ENCODE measurements at places on chromosomes 12 and 14.

GRCh38 chr14:95185767-95186392 lies 28.6 kb upstream of the DICER1 start:
- no peak for DNase-seq

DNA sequence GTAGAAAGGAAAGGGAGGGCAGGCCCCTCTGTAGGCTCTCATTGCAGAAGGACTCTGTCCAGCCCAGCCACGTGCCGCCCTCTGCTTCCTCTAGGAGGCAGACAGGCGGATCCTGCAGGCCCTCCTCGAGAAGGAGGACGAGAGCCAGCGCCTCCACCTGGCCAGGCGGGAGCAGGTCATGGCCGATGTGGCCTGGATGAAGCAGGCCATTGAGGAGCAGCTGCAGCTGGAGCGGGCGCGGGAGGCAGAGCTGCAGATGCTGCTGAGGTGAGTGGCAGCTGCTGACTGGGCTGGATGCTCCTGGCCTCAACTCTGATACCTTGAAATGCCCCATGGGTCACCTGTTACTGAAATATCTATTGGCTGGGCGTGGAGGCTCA lies 10.9 kb downstream of the TCHP start:
- DNase-seq = no peak

GRCh38 chr12:56040963-56041551 lies 661 bp upstream of the RPS26 start:
- peak; percentile 55 for DNase-seq

GRCh38 chr14:34223373-34224148 lies 238.5 kb downstream of the SPTSSA start:
- DNase-seq = no peak

- DNase-seq = no peak
These were observed 319.5 kb upstream of the DIO3 start for GRCh38 chr14:101241807-101242278.

DNA sequence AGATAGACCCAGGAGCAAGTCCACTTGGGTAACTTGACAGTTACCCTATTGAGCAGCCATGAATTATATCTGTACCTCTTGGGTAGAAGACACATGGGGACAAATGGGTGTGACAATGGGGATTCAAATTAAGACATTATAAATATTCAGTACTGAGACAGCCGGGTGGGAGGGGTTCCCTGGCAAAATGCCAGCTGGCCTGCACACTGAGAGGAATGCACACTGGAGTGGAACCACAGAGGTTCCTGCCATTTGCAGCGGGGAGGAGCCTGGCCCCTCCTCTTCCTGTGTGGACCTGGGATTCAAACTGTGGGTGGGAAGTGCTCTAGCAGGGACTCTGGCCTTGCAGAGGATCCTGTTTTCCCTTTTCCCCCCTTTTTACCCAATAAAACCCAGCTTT lies 118.7 kb upstream of the CDKN3 start:
- no peak for DNase-seq

- peak; percentile 64 for DNase-seq
These were observed 34.1 kb upstream of the FAM181A start for GRCh38 chr14:93892923-93893558.

DNA sequence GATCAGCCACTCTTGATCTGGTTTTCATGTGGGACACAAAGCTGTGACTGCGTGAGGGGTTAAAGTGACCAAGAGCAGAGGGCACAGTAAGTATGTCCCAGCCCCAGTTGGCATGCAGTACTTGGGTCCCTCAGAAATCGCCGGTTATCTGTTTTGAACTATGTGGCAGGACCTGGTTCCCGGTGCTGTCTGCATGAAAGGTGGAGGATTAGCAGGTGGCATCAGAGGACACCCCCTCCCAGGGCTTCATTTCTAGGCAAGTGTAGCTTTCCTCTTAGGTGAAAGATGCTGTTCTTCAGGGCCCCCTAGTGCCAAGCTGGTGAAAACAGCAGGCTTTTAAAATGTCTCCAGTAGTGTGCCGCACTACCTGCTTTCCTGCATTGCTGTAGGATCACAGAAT lies 57.1 kb downstream of the ATG14 start:
- DNase-seq = peak; percentile 30

DNA sequence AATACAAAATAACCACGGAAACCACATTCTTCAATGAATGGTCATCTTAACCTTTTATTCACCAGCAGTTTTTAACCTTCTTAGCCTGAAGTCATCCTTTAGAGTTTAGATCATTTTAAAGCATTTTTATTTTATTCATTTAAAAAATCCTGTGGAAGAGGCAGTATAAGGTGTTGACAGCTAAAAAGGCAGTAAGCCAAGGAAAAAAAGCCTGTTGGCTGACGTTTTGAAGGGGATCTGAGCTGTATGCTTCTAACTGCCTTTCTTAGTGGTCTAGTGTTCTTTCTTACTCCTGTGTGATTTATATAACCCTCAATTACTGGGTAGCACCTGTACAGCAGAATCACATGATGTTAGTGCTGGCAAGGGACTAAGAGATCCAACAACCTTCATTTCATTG lies 438.3 kb upstream of the SEL1L start:
- no peak for DNase-seq

DNA sequence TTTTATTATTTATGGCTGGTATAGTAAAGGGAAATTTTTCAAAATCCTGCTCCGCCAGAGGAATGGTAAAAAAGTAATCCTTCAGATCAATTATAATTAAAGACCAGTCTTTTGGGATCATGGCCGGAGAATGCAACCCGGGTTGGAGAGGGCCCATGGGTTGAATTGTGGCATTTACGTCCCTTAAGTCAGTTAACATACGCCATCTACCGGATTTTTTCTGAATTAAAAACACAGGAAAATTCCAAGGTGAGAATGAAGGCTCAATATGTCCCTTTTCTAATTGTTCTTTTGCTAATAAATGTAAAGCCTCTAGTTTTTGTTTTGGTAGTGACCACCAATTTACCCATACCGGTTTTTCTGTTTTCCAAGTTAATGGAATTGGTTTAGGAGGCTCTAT lies 602.8 kb downstream of the ALG10 start:
- no peak for DNase-seq

DNA sequence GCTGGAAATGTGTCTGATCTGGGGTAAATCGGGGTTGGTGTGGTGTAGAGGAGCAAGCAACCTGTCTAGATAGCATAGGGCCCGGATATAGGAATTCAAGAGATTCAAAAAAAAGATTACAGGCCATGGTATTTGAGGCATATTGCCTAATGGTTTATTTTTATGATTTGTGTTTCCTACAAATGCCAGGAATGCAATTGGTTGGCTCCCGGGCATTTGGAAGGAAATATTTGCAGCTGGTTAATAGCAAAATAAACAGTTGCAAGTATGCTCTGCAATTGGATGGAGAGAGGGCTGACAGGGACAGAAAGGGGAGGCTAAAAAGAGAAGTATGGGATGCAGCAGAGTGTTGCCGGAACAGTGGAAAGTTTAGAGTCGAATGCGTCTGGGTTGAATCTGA lies 315.6 kb upstream of the ATP2B1 start:
- no peak for DNase-seq

DNA sequence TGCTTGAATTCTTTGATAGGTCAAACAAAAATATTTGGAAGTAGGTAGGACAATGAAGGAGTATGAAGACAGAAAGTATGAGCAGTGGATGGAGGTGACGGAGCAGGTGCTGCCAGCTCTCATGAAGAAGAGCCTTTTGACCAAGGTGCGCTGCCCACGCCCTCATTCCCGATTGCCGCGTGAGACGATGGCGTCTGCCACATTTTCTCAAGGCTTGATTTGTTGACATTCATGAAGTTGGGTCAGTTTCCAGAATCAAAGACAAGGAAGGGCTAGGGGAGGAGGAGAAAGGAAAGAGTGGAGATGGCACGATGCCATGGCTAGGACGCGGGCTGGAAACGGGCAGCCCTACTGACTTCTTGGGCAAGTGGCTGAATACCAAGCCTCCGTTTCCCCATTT lies 37.1 kb downstream of the DNAH10 start:
- DNase-seq = no peak

DNA sequence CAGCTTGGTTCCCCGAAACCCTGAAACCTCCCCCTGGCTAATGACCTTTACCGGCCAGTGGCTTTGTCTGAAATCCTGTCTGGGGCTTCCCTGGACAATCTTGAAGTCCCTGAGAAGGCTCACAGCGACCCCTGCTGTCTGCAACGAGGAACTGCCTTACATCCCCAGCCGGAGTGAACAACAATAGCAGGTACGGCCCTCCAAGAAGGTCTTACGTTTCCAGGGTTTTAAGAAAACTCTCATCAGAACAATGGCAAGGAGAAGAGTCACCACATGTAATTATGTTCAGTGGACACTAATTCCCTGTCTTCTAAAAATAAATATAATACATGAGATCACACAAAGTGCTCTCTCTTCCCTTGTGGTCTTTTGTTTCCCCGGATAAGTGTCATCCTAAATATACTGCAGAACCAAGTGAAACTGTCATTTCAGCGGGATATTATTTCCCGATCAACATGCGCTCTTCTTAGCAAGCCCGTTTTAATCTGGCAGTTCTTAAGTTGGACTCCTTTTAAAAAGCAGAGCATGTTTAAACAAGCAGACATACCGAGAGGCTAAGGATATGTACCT lies 53.3 kb downstream of the RBM19 start:
- peak; percentile 54 for DNase-seq

- DNase-seq = no peak
These were observed 288.3 kb upstream of the PPFIA2 start for GRCh38 chr12:82047446-82047845.

DNA sequence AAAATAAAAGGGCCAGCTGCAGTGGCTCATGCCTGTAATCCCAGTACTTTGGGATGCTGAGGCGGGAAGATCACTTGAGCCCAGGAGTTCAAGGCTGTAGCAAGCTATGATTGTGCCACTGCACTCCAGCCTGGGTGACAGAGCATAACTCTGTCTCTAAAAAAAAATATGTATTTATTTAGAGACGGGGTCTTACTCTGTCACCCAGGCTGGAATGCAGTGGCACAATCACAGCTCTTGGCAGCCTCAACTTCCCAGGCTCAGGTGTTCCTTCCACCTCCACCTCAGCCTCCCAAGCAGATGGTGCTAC lies 179.3 kb upstream of the ATF7IP start:
- no peak for DNase-seq

GRCh38 chr12:5251786-5252185 lies 180.1 kb upstream of the NTF3 start:
- DNase-seq = no peak

DNA sequence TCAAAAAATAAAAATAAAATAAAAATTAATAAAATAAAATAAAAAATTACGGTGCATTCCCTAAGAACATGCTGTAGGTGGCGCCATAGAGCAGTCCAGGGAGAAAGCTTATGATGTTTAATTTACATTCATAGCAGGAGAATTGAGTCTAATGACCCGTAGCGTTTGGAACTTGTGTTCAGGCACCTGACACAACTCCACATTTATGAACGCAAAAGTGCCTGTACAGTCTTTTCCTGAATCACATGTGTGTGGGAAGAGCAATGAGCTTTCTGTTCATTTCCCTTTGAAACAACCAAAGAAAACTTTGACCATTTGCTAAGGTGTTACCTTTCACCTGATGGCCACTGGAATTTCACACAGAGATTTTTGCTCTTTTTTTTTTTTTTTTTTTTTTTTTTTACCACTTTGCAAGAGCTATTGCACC lies 60.6 kb upstream of the KCNA1 start:
- DNase-seq = peak; percentile 49

All from DMS79 treated with DMSO at 0.1 percent for 48 hours (cell line).